ENCODE measurements at places on chromosomes 1 and 21. TPM values are rescaled to one million over a fixed set of nuclear protein-coding genes. Genes with fewer than 3 reads are reported as not detected.

TFAP2E gene
- total RNA-seq: 1.4 TPM

EDN2 gene
- total RNA-seq: not detected

FAM177B gene
- not detected for total RNA-seq

- DNase-seq: no peak
These were observed 11.9 kb downstream of the ALX3 start for GRCh38 chr1:110058591-110058990.

DNA sequence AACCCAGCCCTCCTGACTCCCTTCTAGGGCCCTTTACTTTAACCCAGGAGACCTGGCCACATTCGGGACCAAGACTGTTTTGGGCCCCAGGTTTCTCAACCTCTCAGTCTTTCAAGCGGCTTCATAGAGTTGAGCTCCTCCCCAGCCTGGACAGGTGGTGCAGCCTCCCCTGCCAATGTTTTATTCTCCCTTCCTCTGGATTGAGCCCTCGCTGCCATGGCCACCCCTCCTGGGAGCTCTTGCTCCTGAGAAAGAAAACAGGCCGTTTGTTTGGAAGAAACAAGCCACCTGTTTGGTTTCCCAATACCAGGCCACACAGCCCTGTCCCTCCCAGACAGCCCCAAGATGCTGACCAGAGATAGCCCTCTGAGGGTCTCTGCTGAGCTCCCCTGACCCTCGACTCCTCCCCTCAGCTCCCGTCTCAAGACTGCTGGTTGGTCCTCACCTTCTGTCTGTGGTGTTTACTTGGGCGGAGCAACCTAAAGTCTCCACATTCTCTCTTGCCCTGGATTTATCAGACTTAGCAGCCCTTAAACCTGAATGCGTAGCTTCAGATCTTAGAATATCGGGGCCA, 3.3 kb downstream of the TMEM51 start:
- no peak for DNase-seq

GRCh38 chr1:21537511-21537931, 28.3 kb downstream of the ALPL start:
- DNase-seq: no peak

- DNase-seq: no peak
These were observed 28.4 kb upstream of the CASQ2 start for GRCh38 chr1:115796897-115797296.

All from PC-3 (cell line).